ENCODE measurements at places on chromosomes 5 and 9.

DNA sequence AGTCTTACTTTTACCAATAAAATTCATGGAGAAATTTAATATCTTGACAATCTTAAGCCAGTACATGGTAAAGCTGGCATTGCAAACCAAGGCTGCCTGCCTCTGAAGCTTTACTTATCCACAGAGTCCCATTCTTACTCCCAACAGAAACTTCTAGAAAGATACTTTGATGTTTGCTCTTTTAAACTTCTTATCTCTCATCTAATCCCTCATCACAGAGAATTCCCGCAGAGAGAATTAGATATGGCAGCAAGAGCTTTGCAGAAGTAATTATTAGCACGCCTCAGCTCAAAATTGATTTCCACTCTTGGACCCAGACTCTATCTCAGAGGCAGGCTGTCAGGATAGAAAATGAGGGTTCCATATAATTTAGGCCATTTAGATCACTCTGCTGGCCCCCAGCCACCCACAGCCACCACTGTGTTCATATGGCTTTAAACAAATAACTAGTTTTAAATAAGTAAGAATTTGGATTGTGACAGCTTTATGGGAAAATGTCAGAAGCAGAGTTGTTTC is 37.9 kb upstream of the GAS1 start:
- DNase-seq = no peak

GRCh38 chr5:96928931-96929708 is 6.8 kb upstream of the LNPEP start:
- no peak for DNase-seq

GRCh38 chr5:113053511-113053995 is 77.0 kb downstream of the DCP2 start:
- DNase-seq = no peak

- peak; percentile 73 for DNase-seq
These were observed 132.7 kb downstream of the PAPPA start for GRCh38 chr9:116286297-116286696.

DNA sequence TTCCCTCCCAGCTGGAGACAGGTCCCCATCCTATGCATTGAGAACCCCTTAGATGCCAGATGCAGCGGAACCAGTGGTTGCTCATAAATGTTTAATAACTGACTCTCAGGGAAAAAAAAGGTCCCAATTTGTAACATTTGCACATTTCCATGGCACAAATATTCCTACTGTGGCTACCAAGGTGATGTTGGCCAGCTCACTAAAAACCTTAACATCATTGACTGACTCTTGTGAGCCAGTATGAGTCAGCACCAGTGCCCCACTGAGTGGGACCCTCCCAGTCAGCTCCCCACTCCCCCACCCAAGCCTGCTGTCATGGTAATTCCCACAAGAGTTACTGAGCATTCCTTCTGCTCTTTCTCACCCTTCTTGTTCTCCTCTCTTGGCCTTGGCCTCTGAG is 26.9 kb upstream of the FGD3 start:
- no peak for DNase-seq

DNA sequence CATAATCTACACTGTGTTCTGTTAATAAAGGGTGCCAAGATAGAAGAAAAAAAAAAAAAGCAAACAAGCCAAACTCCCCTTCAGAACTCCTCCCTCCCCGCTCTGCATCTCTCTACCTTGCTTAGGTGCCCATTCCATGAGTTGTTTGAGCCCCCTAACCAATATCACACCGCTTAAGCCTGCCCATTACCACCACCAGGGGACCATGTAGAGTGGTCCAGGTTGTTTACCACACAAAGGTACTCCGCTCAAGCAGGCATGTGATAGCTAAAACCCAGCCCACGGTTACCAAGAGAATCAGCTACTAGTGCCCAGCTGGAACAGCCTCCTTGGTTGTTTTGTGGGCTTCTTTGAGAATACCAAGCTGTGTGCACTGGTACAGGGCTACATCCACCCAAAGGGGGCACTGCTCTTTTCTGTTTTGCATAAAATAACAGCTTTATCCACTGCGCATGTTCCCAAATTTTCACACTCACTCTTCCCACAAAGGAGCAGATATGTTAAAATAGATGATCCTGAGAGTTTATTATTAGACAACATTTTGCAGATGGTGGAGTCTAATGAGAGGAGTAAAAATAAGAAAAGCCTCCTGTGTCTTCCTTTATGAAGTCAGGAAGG is 304.1 kb downstream of the DEPDC1B start:
- DNase-seq = no peak

- DNase-seq = no peak
These were observed at the start of gene PFN3 for GRCh38 chr5:177399997-177400868. Gene PFN3 (minus strand): TSS chr5:177400661. CDS start chr5:177400576, 85 bp downstream.

- DNase-seq = no peak
These were observed 54.3 kb downstream of the MTMR12 start for GRCh38 chr5:32258424-32258823.

DNA sequence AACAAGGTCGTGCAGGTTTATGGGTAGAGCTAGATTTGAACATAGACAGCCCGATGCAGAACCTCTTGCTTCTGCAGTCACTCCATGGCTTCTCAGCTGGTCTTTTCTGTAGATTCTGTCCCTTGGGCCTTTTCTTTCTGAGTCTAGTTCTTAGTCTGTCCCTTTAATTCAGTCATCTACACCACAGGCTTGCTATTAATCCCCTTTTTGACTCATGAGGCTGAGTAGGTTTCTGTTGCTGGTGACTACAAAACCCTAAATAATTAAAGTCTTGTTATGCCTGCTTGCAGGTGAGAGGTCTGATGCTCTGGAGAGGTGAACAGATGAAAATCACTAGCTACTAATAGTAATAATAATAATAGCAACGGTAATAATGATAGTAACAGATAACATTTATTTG is 19.3 kb upstream of the STRBP start:
- no peak for DNase-seq

GRCh38 chr9:75395336-75395735 is 307.0 kb downstream of the OSTF1 start:
- DNase-seq = no peak

GRCh38 chr9:82604947-82605656 is 457.8 kb downstream of the RASEF start:
- DNase-seq = no peak

- peak; percentile 70 for DNase-seq
These were observed at the start of gene RPP25L for GRCh38 chr9:34611811-34612787. Gene RPP25L (minus strand): TSS chr9:34612097. CDS start chr9:34611296, 801 bp downstream.

GRCh38 chr5:59709346-59709821 is 184.1 kb downstream of the PDE4D start:
- no peak for DNase-seq

DNA sequence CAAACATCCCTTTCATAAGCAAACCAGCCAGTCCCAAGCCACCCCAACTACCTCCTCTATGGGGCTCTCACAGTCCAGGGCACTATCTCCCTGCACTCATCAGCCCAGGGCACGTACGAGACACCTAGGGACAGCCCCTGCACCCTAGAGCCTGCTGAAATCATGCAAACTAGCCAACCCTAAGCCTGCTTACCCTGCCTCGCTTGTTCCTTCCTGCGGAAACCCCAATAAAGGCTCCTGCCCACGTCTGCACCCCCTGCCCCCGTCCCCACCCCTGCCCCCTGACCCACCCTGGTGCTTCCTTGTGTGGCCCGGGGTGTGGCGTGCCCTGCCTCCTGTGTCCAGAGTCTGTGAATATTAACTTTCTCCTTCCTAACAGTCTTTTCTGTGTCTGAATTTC is 135.9 kb downstream of the GADD45G start:
- no peak for DNase-seq

DNA sequence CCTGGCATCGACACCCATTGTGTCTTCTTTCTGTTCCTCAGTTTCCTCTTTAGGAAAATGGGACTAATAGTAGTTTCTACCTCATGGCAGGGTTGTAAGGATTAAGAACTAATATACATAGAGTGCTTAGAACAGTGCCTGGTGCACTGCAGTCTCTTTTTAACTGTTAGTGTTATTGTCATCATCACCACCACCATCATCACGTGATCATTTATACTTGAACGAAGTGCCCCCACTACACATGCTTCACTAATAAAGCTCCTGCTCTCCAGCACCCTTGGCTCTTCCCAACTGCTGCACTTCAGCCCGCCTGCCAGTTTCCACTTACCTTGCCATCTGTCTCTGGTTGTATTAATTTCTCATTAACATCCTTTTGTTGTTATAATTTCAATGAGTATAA is 35.8 kb upstream of the MAST4 start:
- no peak for DNase-seq

- no peak for DNase-seq
These were observed 23.2 kb downstream of the STXBP1 start for GRCh38 chr9:127635201-127635735.

DNA sequence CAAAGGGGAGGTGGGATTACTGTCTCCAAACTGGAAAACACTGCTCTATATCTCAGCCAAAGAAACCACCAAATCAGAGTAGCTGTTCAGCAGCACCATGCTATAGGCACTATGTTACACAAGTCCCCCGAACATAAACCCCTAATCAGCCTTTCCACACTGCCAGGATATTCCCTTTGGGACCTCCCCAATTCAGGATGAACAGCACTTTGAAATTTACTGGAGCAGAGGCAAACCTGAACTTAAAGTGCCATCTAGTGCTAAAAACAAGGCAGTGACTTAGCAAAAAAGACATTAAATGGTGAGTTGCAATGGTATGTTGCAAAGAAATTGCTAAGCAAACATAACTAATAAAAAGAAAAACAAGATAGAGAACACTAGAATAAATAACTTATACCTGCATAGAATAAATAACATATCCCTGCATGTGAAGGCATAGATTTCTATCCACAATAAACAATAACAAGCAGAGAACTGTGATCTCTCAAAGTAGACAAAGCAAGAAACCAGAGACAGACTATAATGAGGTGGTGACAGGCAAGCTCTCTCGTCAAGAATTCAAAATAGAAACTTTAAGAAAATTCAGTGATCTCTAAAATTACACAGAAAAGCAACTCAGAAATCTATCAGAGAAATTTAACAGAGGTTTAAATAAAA is 584.4 kb upstream of the ACO1 start:
- peak; percentile 59 for DNase-seq

- DNase-seq = no peak
These were observed 493.7 kb downstream of the ENC1 start for GRCh38 chr5:74146796-74147195.

DNA sequence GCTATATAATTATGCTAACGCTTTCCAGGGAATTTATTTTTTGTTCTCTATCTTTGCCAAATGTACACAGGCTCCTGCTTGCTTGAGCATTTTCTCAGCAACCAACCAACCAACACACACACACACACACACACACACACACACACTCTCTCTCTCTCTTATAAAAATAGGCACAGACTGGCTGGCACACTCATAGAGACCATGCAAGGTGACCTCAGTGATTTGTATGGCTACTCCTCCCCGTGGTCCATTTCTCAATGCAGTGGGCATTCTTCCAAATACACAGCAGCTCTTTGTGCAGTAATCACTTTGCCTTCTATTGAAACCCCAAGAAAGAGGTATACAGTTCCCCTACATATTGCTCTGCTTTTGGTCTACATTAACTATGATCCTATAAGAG is 416.0 kb downstream of the MAN2A1 start:
- no peak for DNase-seq

GRCh38 chr5:154315196-154315595 is 124.7 kb downstream of the GALNT10 start:
- no peak for DNase-seq

DNA sequence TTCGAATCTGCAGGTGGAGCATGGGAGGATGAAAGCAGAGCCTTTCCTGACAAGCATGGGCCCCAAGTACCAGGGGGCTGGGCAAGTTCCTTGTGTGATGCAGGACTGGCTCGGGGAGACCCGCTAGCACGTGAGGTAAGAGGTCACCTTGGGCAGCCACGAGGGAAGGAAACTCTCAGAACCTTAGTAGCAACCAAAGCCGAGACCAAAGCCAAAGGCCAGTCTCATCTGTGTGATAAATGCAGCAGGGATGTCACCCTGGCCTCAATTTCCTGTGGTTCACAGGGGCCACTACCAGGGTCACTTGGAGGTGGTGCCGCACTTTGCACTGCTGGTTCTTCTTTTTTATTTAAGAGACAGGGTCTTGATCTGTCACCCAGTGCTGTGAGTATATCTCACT is 39.5 kb downstream of the PRRT1B start:
- no peak for DNase-seq

DNA sequence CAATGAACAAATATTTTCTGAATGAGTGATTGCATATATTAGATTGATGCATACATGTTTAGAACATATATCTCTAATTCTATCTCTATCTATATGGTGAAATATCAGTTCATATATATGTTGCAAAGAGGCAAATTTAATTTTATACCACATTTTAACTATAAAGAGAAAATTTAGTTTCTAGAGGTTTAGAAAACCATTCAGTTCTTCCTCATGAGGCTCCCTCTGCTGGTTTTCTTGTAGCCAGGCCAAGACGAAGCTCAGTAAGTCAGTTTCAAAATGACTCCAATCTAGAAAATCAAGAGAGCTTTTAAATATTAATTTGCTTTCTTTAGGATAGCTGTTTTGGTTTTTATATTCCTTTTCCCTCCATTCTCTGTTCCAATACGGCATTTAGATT is 312.1 kb downstream of the TMEM232 start:
- no peak for DNase-seq

DNA sequence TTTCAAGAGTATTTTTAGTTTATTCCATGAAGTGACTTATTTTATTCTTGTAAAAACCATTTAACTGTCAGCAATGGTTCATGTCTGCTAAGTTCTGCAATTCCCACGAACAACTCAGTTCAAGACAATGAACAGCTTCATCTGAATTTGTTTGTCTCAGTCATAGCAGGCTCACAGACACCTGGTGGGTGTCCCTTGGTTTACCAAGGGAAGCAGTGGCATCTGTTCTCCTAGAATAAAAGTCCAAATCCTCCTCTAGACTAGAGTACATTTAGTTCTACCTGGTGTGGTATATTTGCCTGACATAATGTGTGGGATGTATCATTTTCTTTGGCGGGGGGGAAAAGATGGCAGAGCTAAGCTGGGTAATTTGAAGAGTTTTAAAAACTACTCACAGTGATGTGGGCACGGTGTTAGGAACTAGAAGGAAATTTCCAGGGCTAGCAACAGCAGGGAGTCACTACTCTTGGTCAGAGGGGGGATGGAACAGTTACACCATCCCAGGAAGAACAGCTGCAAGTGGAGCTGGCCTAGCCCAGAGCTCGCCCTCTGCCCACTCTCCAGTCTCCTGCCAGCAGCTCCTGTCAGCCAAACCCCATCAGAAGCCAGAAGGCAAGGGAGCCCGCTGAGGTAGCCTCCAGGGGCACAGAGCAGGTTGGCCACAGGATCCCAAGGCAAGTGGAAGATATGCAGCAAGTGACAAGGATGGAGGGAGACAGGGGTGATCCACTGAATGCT is 100.3 kb downstream of the PJA2 start:
- no peak for DNase-seq

- DNase-seq = no peak
These were observed 48.2 kb downstream of the KIF2A start for GRCh38 chr5:62354028-62354874.

- no peak for DNase-seq
These were observed 17.3 kb downstream of the QSOX2 start for GRCh38 chr9:136228107-136228875.
